ENCODE measurements at places on chromosomes 5 and 9. TPM values are rescaled to one million over a fixed set of nuclear protein-coding genes. Genes with fewer than 3 reads are reported as not detected.

- H3K27me3 ChIP-seq: no peaks in the 10 kb centered on the region
- peak; percentile 60 for DNase-seq
- peak overlapping the region; percentile 31 for H3K27ac ChIP-seq
Measured at GRCh38 chr5:159463590-159464321, 133.5 kb upstream of the IL12B start.

DNA sequence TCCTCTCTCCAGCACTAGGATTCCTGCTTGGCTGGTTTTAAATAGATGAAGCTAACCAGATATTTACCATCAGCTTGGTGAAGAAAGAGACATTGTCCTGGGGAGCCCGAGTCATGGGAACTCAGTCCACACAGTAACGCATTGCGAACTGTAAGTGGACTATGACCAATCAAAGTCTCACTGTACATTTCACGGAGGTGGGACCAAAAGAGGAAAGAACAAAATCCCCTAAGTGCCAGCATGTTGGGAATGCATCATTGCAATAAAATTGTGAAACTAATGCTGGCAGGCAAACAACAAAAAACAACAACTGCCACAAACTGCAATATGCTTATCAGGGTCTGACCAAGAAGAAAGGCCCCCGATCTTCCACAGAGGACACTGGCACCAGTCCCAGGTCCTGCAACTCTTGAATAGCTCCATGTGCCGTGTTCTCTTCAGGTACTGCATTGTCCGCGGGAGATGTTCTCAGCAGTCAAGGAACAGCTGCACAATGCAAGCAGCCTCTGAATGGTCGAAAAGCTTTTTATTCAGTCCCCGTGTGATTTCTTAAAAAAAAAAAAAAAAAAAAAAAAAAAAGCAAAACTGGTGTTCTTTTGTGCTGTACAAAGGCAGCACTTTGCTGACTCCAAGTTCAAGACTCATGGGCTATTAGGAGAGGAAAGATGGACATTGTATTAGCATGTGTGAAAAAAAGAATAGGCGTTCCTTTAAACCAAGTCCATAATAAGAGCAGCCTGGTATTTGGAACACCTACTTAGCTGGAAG lies 38.1 kb downstream of the SEMA6A start:
- peaks cover 58% of the 10 kb centered on the region for H3K4me1 ChIP-seq
- DNase-seq: peak; percentile 41
- no peaks in the 10 kb centered on the region for H3K27me3 ChIP-seq

GRCh38 chr9:79395755-79396154 lies 176.0 kb upstream of the TLE4 start:
- no peaks in the 10 kb centered on the region for H3K36me3 ChIP-seq
- H3K4me3 ChIP-seq: no peak overlapping the region
- DNase-seq: no peak
- no peaks in the 10 kb centered on the region for H3K27me3 ChIP-seq
- no peaks in the 10 kb centered on the region for H3K4me1 ChIP-seq

- no peaks in the 10 kb centered on the region for H3K27me3 ChIP-seq
- no peak for DNase-seq
- H3K4me1 ChIP-seq: no peaks in the 10 kb centered on the region
- H3K27ac ChIP-seq: no peak overlapping the region
- no peak overlapping the region for H3K4me3 ChIP-seq
- H3K36me3 ChIP-seq: no peaks in the 10 kb centered on the region
Measured at GRCh38 chr9:97518909-97519307, 17.4 kb downstream of the TMOD1 start.

Gene TEX48
- total RNA-seq: not detected

Gene CCL21
- not detected for total RNA-seq

DNA sequence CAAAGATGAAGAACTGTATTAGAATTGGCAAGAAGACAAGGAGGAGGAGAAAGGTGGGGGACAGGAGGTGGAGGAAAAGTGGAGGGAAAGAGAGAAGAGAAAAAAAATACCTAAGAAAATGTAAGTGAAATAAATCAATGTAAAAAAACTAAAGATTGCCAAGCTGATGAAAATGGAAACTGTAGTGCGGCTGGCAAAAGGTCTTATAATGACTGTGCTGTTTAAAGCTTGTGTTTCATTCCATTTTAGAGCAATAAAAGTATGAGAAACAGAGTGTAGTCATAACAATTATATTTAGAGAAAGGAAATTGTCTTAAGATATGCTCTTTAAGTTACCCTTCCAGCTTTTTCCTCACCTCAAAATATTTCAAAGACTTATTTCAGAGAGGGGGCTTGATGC lies 670.5 kb upstream of the SEMA6A start:
- H3K4me3 ChIP-seq: no peak overlapping the region
- H3K27me3 ChIP-seq: no peaks in the 10 kb centered on the region
- no peaks in the 10 kb centered on the region for H3K36me3 ChIP-seq
- H3K27ac ChIP-seq: peak overlapping the region; percentile 71

Gene NEUROG1
- total RNA-seq: not detected

Gene AQP3
- total RNA-seq: 24.1 TPM

DNA sequence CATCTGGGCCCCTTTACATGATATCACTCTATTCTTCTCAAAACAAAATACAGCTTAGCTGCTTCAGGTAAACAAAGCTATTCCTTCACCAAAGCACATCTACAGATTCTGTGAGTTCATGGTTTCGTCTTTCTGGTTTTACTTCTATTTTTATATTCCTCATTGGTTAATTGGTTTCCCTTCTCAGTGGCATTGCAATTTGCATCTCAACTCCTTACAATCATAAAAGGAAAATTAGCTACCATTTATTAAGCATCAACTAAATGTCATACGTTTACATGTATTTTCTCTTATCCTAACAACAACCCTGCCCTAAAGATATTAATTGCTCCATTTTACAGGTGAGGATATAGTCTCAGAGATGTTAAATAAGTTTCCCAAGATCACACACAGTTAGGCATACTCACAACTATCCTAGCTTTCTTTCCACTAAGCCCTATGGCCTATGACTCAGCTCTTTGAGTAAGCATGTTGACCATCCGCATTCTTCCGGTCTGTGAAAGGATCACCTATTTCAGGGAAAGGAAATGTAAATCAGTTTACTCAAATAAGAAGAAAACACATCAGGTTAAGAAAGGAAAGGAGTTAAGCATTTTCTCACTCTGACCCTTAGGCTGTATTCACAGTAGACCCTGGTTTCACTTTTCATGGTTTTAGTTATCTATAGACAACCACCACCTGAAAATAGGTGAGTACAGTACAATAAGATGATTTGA lies 146.1 kb downstream of the CAAP1 start:
- no peak overlapping the region for H3K4me3 ChIP-seq
- no peaks in the 10 kb centered on the region for H3K4me1 ChIP-seq
- H3K27ac ChIP-seq: no peak overlapping the region
- no peaks in the 10 kb centered on the region for H3K36me3 ChIP-seq
- DNase-seq: peak; percentile 23

DNA sequence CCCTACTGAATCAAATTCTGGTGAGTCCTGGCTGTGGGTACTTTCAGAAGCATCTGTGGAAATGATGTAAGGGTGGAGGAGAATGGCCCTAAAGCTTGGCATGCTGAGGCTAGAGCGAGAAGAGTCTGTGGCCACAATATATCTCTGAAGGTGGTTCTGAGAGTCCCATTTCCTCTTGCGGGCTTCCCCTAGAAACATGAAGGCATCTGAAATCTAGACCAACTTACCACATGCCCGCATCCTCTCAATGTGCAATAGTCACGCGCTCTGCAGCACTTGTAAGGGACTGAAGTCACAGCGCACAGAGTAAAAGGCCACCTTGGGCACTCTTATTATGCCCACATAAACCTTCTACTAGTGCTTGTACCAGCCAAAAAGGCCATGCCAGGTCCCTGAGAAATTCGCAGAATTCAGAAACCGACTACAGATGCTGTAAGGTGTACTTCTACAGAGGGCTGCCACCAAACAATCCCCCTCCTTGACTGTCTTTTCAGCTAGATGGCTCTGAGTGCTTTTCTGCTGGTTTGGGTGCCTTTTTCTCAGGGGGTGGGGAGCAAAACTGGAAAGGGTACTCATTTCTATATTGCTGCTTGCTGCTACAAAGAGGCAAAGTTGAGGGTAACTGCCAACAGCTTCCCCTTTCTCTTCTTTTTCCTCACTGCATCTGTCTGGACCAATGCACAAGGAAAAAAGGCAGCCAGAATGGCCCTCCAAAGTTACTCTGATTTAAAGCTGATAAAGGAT lies 107.3 kb downstream of the ZDHHC21 start:
- H3K4me3 ChIP-seq: no peak overlapping the region
- H3K36me3 ChIP-seq: no peaks in the 10 kb centered on the region
- no peaks in the 10 kb centered on the region for H3K27me3 ChIP-seq
- no peak for DNase-seq
- H3K4me1 ChIP-seq: no peaks in the 10 kb centered on the region

Gene CDC25C
- 22.9 TPM for total RNA-seq

- H3K27me3 ChIP-seq: no peaks in the 10 kb centered on the region
- DNase-seq: no peak
- H3K36me3 ChIP-seq: no peaks in the 10 kb centered on the region
- no peak overlapping the region for H3K27ac ChIP-seq
- H3K4me1 ChIP-seq: no peaks in the 10 kb centered on the region
Measured at GRCh38 chr5:131413605-131414559, 150.0 kb downstream of the CDC42SE2 start.

GRCh38 chr5:147359101-147359500 lies 124.3 kb downstream of the STK32A start:
- no peak overlapping the region for H3K4me3 ChIP-seq
- H3K36me3 ChIP-seq: no peaks in the 10 kb centered on the region
- H3K27ac ChIP-seq: no peak overlapping the region
- no peaks in the 10 kb centered on the region for H3K27me3 ChIP-seq

Gene SURF1
- total RNA-seq: 57.5 TPM

Gene ADAMTS13
- 5.3 TPM for total RNA-seq

GRCh38 chr9:101481261-101481660 lies 45.7 kb upstream of the ALDOB start:
- H3K4me3 ChIP-seq: no peak overlapping the region
- no peak for DNase-seq
- H3K27me3 ChIP-seq: no peaks in the 10 kb centered on the region

- peaks cover 45% of the 10 kb centered on the region for H3K4me1 ChIP-seq
- no peaks in the 10 kb centered on the region for H3K36me3 ChIP-seq
- no peaks in the 10 kb centered on the region for H3K27me3 ChIP-seq
Measured at GRCh38 chr5:140349244-140349643, 2.8 kb upstream of the HBEGF start.

- H3K4me1 ChIP-seq: peaks cover 4% of the 10 kb centered on the region
- no peak overlapping the region for H3K4me3 ChIP-seq
- DNase-seq: no peak
- peaks cover 2% of the 10 kb centered on the region for H3K36me3 ChIP-seq
Measured at GRCh38 chr9:123085916-123086315, 52.4 kb downstream of the GPR21 start.

DNA sequence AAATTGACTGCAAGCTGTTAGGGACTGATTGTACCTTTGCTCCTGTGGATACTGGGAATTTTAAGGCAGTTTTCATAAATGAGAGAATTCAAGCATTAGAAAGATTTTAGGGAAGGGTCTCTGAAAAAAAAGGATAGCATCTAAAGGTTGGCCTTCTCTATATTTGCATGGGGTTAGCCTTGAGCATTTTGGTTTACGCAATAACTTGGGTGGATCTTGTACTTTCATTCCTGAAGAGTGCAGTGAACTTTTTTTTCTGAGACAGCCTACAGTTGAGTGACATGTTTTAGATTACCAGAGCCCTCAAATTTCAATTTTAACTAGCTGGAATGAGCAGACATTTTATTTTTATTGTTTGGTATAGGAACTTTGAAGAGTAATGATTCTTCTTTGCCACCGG lies 91.6 kb upstream of the NR3C1 start:
- H3K4me3 ChIP-seq: no peak overlapping the region
- H3K36me3 ChIP-seq: no peaks in the 10 kb centered on the region
- no peak overlapping the region for H3K27ac ChIP-seq
- H3K4me1 ChIP-seq: peaks cover 33% of the 10 kb centered on the region

- H3K27ac ChIP-seq: no peak overlapping the region
- H3K4me1 ChIP-seq: no peaks in the 10 kb centered on the region
- no peak for DNase-seq
- H3K36me3 ChIP-seq: no peaks in the 10 kb centered on the region
- H3K27me3 ChIP-seq: no peaks in the 10 kb centered on the region
Measured at GRCh38 chr5:77151501-77151900, 59.0 kb upstream of the PDE8B start.

GRCh38 chr5:126359884-126360283 lies 63.3 kb upstream of the GRAMD2B start:
- H3K36me3 ChIP-seq: no peaks in the 10 kb centered on the region
- no peak for DNase-seq
- H3K27ac ChIP-seq: no peak overlapping the region
- no peak overlapping the region for H3K4me3 ChIP-seq

GRCh38 chr9:108434036-108434435 lies 421.8 kb downstream of the ACTL7B start:
- no peaks in the 10 kb centered on the region for H3K27me3 ChIP-seq
- DNase-seq: no peak
- H3K27ac ChIP-seq: no peak overlapping the region
- no peak overlapping the region for H3K4me3 ChIP-seq
- no peaks in the 10 kb centered on the region for H3K36me3 ChIP-seq

DNA sequence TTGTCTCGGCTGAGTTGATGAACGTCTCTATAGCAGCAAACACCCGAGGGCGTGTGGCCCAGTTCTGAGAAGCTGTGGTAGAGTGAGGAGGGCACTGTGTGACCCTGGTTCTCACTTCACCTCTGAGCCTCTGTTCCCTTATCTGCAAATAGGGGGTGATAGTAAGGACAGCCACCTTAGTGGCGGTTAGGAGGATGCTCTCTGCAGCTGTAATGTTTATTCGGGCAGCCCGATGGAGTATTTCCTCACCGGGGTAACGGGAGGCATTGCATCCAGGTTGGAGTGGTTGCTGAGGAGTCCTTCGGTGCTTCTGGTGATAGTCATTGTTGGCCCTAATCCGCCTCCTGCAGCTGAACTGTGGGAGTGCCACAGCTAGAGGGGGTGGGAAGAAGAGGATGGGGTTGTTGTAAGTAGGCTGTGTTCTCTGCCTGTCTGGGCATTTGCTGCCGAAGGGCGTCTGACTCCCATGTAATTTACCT lies 13.9 kb downstream of the PRRC2B start:
- DNase-seq: no peak
- H3K4me1 ChIP-seq: peaks cover 37% of the 10 kb centered on the region
- H3K4me3 ChIP-seq: no peak overlapping the region
- no peaks in the 10 kb centered on the region for H3K36me3 ChIP-seq
- H3K27ac ChIP-seq: peak overlapping the region; percentile 54
- no peaks in the 10 kb centered on the region for H3K27me3 ChIP-seq

Gene TUSC1
- total RNA-seq: 2.4 TPM

- H3K36me3 ChIP-seq: no peaks in the 10 kb centered on the region
- H3K4me3 ChIP-seq: no peak overlapping the region
- no peak for DNase-seq
- H3K4me1 ChIP-seq: no peaks in the 10 kb centered on the region
- H3K27ac ChIP-seq: no peak overlapping the region
Measured at GRCh38 chr5:37710965-37711364, 128.9 kb downstream of the GDNF start.

GRCh38 chr9:6590334-6590733 lies 55.2 kb downstream of the GLDC start:
- no peaks in the 10 kb centered on the region for H3K27me3 ChIP-seq
- H3K4me3 ChIP-seq: no peak overlapping the region
- peak overlapping the region; percentile 71 for H3K27ac ChIP-seq
- peaks cover 40% of the 10 kb centered on the region for H3K4me1 ChIP-seq
- DNase-seq: no peak

All from Caco-2 (cell line).